Activated CD4-positive, alpha-beta memory T cell treated with anti-CD3 and anti-CD28 coated beads, Interleukin-2, amount 10 ng/mL, durations not matched to agents 7 days and 5 days (primary cell): ENCODE measurements at places on chromosomes 2 and 18.

GRCh38 chr2:17095340-17095739, 422.9 kb downstream of the RAD51AP2 start:
- DNase-seq = no peak

- no peak for DNase-seq
Measured at GRCh38 chr2:237141571-237142051, 55.9 kb downstream of the COPS8 start.

- DNase-seq = no peak
Measured at GRCh38 chr2:165471349-165471950, 2.0 kb downstream of the CSRNP3 start.

- DNase-seq = no peak
Measured at GRCh38 chr2:230907361-230908091, 17.5 kb downstream of the GPR55 start.

GRCh38 chr2:118165595-118165994, 77.3 kb downstream of the INSIG2 start:
- DNase-seq = no peak

DNA sequence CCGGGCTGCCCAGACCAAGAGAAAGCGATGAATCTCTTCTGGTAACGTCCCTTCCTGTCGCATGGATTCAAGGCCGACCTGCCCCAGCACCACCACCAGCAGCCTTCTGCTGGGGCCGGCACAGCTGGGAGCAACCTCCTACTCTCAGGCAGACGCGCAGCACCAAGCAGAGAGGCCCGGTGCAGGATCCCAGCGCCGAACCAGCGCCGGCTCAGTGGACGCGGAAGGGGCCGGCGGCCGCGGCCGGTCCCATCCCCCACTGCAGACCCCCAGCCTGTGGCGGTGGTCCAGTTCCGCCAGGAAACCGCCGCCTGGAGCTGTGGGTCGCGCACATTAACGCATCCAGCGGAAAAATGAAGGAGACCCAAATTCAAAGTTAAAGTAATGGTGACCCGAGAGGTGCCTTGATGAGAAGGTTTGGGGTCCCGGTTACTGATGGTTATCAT, 525 bp upstream of the MAL start:
- DNase-seq = no peak
